ENCODE measurements at places on chromosomes 5 and 9.
A peak's percentile ranks its signal among the peaks of the same experiment; 100 is the strongest.

DNA sequence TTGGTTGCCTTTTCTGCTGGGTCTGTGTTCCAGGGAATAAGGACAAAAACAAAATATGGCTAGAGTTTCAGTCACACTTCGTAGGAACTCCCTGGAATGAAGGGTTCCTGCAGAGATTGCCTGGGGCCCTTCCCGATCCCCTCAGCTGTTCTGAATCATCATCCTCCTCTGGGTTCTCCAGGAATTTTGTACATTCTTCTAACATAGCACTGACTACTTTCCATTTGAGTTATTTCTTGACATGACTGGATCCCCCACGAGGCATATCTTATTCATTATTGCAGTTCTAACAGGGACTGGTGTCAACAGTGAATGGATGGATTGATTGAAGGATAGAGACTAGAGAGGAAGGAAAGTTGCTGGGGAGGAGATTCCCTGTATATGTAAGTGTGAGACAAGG is 49.2 kb upstream of the TNC start:
- DNase-seq = no peak

GRCh38 chr5:142304013-142304701 is 20.7 kb downstream of the SPRY4 start:
- DNase-seq = no peak

DNA sequence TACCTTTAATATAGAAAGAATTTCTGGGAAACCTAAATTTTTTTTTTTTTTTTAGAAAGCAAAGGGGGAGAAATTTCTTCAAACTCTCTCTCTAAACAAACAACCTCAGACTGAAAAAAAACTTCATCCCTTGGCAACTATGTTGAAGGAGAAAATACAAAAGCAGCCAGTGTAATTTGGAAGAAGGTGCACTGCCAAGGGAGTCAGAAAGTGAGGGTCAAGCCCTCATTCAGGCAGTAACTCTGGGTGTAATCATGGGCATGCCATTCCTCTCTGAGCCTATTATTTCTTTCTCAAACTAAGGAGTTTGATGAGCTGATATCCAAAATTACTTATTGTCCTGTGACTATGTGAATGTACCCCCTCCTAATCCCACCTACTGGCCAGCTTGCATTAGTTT is 203.1 kb downstream of the BRINP1 start:
- DNase-seq = no peak

DNA sequence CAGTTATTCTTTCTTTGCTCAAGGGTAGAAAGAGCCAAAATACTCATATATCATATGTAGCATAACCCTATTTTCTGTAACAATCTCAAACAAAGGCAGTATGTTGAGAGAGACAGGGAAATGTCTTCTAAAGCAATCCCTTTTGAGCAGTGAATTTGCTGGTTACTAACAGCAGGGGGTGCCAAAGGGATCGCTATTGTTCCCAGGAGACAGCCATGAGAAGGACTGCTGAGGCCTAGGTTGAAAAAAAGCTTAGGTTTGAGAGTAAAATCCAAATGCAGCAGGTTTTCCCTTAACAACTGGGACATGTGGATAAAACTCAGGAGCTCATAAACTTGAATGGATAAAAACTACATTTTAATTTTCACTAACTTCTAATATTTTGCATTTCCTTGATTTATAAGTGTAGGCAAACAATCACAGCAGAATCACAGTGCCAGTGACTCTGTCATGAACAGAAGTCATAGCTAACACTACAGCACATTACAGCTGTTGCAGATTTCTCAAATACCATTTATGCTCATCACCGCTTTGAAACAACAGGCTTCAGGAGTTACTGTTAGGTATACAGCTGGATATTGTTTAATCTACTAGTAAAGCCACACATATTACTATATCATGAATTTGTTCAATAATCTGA is 148.4 kb downstream of the MAPKAP1 start:
- peak; percentile 42 for DNase-seq

GRCh38 chr5:141950207-141951005 is 7.6 kb downstream of the PCDH12 start:
- DNase-seq = no peak

DNA sequence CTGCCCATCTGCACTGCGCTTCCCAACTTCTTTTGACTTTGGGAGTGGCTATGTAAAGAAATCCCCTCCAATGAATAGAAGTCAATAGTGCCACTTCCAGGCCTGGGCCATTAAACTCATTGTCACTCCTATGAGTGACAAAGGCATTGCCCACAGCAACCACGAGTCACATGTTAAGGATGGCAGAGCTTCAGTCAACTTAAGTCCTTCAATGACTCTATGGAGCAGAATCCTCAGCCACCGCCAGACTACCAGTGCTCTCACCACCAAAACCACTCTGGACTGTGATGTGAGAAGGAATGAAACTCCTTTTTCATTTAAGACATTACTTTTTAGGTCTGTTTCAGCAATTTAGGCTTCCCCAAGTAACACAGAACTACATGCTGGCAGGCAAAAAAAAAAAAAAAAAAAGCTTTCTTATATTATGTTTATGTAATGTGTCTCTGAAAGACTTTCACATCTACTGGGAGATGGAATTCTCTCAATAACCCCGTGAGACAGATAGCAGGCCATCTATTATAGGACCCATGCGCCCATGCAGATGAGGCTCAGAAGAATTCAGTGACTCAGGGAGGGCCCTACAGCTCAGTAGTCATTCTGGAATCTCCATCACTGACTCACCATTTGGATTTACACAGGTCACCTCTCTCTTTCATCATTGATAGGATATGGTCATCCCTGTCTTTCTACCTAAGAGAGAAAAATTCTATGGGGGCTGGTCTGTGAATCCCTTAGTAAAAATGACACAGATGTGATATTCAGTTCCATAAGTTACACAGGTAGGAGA is 180.5 kb downstream of the CEMIP2 start:
- no peak for DNase-seq

GRCh38 chr5:145324101-145324500 is 511.0 kb downstream of the PRELID2 start:
- no peak for DNase-seq

- no peak for DNase-seq
Measured at GRCh38 chr9:100584951-100585350, 7.1 kb downstream of the CAVIN4 start.

- no peak for DNase-seq
Measured at GRCh38 chr9:69174616-69175463, 763 bp downstream of the TJP2 start.

GRCh38 chr5:119321569-119322311 is 34.1 kb upstream of the TNFAIP8 start:
- no peak for DNase-seq

DNA sequence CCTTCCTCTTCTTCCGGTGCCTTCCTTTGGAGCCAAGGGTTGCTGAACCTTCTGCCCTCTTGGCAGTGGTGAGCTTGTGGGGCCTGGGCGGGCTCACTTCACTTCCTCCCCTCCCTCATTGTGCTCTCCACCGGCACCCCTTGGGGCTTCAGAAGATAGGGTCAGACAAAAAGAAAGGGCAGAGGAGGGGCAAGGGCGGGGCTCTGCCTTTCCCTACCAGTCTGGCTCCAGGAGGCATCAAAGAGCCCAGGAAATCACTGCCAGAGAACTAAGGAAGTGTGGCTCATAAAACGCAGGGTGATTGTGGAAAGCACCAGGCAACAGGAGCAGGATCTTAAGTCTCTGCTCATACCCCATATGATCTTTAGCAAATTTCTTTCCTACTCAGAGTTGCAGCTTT is 34.8 kb downstream of the ACOT12 start:
- no peak for DNase-seq

DNA sequence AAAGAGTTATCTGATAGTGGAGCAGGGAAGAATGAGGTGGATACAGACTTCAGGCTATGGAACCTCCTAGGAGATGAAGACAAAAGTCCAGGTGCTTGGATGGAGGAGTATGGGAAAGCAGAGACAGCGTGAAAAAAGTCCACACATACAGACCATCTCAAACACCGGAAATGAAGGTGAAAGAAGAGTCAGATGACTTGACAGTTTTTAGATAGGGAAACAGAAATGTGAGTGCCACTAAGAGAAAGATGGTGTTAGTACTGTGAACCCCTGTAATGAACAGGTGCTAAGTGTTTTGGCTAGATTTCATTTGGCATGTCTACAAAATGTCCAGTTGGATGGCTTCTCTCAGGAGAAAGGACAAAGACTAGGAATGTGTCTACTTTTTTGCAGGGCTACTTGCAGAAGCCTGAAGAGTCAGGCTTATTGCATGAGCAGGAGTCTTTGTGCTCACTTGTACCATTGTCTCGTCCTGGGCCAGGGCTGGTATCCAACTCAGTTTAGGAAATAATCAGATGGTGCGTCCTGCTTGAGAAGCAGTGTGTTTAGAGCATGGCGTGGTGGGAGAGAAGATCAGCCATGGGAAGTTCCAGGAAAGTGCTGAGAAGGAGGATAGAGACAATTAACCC is 90.6 kb upstream of the STARD4 start:
- no peak for DNase-seq

DNA sequence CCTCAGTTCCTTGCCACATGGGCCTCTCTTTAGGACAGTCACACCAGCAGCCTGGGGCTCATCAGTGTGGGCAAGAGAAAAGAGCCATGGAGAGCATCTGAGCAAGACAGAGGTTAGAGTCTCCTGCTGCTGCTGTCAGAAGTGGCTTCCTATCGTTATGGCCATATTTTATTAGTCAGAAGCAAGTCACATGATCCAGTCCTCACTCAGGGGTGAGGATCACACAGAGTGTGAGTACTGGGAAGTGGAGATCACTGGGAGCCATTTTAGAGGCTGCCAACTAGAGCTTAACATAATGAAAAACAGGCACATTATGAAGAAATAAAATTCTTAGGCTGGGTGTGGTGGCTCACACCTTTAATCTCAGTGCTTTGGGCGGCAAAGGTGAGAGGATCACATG is 62.0 kb downstream of the DIRAS2 start:
- no peak for DNase-seq

DNA sequence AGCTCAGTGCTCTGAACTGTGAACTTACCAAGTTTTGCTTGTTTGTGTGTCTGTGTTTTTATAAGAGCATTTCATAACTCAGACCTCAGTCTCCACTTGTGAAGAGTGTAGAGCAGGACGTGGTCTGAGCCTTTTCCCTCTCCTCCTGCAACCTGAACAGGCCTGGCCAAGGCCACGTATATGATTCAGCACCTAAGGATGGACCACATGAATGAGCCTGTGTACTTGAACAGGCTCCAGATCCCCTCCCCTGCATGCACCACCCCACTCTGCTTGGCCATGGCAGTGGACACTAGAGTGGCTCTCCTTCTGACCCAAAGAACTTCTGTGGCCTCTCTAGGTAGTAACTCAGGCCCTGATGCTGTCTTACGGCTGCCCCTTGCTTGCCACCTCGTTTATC is 125.9 kb upstream of the FSTL4 start:
- DNase-seq = no peak

GRCh38 chr9:120628207-120628924 is 48.4 kb upstream of the CDK5RAP2 start:
- no peak for DNase-seq

DNA sequence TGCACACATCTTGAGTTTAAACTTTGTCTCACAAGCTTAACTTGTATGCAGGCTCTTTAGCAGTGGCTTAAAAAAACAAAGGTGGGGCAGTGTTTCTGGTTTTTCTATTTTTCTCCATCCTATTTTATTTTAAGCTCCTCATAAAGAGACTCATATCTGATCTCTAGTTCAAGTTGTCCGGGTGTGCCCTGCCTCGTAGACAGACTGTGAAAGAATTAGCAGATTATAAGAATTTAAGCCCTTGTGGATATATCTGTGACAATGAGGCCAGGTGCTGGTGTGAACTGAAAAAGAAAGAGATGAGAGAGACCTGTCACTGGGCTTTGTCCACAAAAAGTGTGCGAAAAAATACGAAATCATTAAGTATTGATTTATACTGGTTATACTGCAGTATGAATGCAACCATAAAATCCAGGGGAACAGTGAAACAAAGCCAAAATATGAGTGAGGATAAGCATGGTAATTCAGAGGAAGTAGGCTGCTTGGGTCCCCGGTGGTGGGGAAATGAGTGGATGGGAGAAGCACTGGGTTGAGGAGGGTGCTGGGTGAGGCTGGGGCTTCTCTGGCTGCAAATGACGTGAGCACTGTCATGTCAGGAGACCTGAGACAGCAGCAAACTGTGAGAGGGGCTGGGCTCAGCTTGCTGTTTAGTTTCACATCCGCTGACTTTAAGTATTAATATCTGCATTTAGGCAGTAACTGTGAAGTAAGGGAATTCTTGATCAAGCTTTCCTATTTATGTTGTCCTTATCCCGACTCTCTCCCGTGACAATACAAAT is 179.7 kb upstream of the ANKRD55 start:
- DNase-seq = no peak

DNA sequence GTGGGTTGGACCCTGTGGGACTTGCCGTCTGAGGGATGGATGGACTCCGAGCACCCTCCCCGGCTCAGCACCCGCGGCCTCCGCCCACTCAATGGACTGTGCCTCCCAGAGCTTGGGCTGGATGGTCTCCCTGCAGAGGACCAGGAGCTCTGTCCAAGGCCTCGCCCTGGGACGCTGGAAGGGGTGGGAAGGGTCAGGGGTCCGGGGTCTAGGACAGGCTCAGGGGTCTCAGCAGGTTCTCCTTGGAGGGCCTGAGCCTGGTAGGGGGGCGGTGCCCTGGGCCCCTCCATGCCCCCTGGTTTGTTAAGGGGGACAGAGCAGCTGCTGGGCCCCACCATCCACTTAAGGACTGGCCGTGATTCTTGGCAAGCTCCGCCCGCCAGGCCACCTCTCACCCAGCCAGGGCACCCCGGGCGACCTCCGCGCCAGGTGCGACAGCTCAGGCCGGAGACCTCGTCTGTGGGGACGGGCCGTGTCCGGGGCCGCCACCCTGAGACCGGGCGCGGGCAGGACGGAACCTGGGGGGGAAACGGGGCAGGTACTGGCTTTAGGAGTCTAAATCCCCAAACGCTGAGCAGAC is 29.2 kb downstream of the EXOC3 start:
- no peak for DNase-seq

DNA sequence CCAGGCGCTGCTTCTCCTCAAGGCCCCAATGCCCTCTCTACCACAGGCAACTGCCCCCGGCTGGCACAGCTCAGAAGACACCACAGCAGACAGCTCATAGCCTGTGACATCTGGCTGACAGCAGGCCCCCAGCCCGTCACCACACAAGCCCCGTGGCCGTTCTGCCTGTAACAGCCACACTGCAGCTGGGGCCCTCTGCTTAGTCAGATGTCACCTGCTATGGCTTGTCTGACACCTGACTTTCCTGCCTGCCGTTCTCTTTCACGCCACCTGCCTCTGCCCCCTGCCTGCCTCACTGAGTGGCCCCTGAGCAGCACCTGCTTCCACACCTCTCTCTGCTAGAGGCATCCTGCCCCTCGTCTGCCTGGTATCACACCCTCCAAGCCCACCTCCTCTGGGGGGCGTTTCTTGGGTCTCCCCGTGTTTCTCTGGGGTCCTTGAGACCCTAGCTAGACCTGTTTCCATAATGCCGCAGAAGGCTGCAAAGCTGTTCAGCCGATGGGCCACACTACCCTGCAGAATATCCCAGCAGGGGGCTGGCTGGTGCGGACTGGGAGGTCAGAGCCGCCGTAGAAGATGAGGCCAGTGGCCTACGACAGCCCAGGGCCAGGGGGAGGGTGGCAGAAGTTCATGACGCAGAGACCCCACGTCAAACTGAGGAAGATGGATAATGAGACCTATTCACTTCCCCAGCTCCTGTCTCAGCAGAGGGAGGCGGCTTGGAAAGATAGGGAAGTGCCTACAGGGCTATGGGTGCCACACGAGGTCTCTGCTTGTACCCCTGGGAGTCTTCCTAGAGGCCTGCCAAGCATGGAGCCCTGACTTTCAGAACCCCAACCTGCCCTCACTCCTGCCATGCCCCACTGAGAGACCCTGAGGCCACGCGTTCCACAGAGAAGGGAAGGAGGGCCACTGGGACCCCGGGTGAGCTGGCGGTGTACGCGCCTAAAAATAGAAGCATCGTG is 95.1 kb downstream of the ZNF354C start:
- no peak for DNase-seq
